B cell (primary cell): ENCODE measurements at places on chromosomes 13 and 19. TPM values are rescaled to one million over a fixed set of nuclear protein-coding genes. Genes with fewer than 3 reads are reported as not detected.

SIPA1L3 gene
- total RNA-seq = 290 and 295 TPM in 2 replicates

ERICH4 gene
- total RNA-seq = not detected in 2 replicates

TTC9B gene
- not detected in 2 replicates for total RNA-seq

SPINT2 gene
- total RNA-seq = 70.0 and 78.5 TPM in 2 replicates

ZNF844 gene
- total RNA-seq = 33.7 and 36.4 TPM in 2 replicates

MTUS2 gene
- not detected in 2 replicates for total RNA-seq

DNA sequence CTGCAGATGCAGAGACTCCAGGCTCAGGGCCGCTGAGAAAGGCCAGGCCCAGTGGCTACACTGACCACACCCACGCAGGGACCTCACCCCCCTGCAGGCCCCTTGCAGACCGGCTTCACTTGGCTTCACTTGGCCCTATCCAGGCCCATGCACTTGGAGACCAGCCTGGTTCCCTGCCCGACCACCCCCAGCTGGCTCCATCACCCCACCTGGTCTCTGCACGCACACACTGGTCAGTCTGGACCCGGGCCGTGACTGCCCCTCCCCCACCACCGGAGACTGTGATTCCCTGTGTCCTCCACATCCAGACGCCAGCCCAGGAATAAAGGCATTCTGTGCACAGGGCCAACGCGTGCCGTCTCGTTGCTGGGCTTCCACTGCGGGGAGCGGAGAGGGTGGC is 4.9 kb upstream of the EBI3 start:
- peaks cover 24% of the 10 kb centered on the region for H3K4me1 ChIP-seq
- H3K27me3 ChIP-seq = no peaks in the 10 kb centered on the region
- H3K36me3 ChIP-seq = no peaks in the 10 kb centered on the region
- no peak overlapping the region for H3K4me3 ChIP-seq

GRCh38 chr19:46385636-46386035 is 27.7 kb downstream of the CCDC8 start:
- H3K4me3 ChIP-seq = no peak overlapping the region
- no peak for DNase-seq
- H3K36me3 ChIP-seq = peaks cover 77% of the 10 kb centered on the region
- no peaks in the 10 kb centered on the region for H3K27me3 ChIP-seq
- no peak overlapping the region for H3K27ac ChIP-seq

DNA sequence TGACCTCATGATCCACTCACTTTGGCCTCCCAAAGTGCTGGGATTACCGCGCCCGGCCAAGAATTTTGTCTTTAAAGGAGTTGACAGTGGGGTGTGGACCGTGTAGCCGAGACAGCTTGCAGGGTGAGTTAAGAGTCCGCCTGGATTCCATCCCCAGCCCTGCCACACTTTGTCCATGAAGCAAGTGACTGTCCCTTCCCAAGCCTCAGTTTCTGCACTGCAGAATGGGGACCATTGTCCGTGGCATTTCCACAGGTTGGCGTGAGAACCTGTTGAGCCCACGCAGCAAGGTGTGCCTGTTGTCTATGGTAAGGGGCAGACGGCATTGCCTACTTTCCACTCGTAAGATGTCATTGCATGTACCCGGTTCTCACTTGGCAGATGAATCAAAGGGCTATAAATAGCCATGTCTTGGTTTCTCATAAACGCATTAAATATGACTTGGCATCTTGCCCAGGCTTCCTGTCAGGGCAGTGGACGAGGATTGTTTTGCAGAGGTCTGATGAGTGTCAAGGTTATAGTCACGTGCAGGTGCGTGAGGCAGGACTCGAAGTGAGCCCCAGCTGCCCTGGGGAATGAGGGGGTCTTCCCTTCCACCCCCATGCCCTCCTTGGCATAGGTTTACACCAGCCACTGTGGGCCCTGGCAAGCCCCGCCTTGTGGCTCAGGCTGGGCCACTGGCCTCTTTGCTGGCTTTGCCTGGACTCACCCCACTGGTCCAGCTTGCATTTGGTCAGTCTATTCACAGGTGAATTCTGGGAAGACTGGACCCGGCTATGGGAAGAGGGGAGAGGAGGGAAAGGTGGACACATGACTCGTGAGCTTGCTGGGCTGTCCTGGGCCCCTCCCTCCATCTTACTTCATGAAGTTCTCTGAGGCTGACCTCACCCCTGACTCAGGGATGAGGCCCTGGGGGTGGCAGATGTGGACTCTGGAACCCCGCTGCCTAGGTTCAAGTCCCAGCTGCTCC is 14.6 kb downstream of the FAM187B start:
- H3K36me3 ChIP-seq = no peaks in the 10 kb centered on the region
- peak overlapping the region; percentile 99 for H3K27ac ChIP-seq
- H3K27me3 ChIP-seq = no peaks in the 10 kb centered on the region
- H3K4me3 ChIP-seq = peak overlapping the region; percentile 28
- H3K4me1 ChIP-seq = peaks cover 78% of the 10 kb centered on the region

DNA sequence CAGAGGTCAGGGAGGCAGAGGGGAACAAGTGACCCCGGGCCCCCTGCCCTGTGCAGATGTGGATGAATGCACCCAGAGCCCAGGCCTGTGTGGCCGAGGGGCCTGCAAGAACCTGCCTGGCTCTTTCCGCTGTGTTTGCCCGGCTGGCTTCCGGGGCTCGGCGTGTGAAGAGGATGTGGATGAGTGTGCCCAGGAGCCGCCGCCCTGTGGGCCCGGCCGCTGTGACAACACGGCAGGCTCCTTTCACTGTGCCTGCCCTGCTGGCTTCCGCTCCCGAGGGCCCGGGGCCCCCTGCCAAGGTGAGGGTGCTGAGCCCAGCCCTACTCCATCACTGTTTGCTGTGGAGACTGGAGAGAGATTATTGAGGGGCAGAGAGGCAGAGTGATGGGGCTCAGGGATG is 9.9 kb downstream of the LTBP4 start:
- DNase-seq = peak; percentile 31
- H3K4me1 ChIP-seq = peaks cover 49% of the 10 kb centered on the region
- peak overlapping the region; percentile 83 for H3K27ac ChIP-seq
- no peaks in the 10 kb centered on the region for H3K27me3 ChIP-seq
- no peaks in the 10 kb centered on the region for H3K36me3 ChIP-seq
- H3K4me3 ChIP-seq = no peak overlapping the region

DNA sequence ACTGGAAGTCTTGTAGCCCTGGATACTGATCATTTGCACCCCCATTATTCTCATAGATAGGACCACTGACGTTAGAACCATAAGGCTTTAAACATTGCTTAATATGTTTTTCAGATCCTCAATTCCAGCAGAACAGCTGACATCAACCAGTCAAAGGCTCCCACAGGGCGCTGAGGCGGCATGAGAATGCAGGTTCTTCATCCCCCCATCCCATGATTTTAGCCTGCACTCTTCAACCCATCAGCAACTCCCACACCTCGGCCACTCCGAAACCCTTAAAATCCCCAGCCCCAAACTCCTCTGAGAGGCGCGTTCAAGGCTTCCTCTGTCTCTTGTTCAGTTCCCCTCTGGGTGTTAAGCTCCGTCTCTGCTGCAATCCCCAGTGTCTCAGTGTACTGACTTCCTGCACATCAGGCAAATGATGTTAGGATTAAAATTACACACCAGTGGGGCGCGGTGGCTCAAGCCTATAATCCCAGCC is 24.3 kb upstream of the LAMP1 start:
- H3K27me3 ChIP-seq = no peaks in the 10 kb centered on the region
- no peak overlapping the region for H3K4me3 ChIP-seq
- no peaks in the 10 kb centered on the region for H3K4me1 ChIP-seq
- DNase-seq = no peak
- no peak overlapping the region for H3K27ac ChIP-seq

DNA sequence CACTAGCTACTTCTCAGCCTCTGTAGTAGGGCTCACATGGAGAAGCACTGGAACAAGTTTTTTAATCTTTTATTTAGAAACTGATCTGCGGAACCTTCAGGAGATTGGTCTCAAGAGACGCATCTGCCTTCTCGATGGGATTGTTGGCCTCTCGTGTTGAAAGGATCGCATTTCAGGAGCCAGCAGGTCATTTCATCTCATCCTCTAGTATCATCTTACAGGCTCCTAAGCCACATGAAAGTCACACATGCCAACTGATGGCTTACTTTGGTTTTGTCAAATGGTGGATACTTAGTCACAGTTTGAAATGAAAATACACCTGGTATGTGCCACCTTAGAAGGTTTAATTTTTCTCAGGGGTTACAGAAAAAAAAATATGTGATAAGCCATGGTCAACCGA is 1703.6 kb downstream of the EFNB2 start:
- no peaks in the 10 kb centered on the region for H3K4me1 ChIP-seq
- no peaks in the 10 kb centered on the region for H3K36me3 ChIP-seq
- H3K27me3 ChIP-seq = no peaks in the 10 kb centered on the region

DNA sequence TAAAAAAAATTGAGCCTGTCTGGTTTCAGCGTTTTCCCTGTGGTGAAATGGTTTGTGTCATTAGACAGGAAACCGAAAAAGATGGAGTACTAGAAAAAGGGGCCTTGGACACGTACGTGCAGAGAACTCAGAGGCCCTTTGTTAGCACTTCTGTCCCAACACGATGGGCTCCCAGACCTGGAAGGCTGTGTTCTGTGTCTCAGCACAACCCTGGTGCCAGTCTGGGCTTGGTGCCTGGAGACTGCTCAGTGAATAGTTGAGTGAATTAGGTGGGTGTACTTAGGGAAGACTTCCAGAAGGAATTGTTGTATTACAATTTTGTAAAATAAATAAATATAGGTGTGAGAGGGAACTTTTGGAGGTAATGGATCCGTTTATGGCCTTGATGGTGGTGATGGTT is 8.7 kb downstream of the ZNF71 start:
- H3K36me3 ChIP-seq = peaks cover 22% of the 10 kb centered on the region
- H3K27me3 ChIP-seq = no peaks in the 10 kb centered on the region
- DNase-seq = no peak
- no peak overlapping the region for H3K27ac ChIP-seq
- no peaks in the 10 kb centered on the region for H3K4me1 ChIP-seq

DNA sequence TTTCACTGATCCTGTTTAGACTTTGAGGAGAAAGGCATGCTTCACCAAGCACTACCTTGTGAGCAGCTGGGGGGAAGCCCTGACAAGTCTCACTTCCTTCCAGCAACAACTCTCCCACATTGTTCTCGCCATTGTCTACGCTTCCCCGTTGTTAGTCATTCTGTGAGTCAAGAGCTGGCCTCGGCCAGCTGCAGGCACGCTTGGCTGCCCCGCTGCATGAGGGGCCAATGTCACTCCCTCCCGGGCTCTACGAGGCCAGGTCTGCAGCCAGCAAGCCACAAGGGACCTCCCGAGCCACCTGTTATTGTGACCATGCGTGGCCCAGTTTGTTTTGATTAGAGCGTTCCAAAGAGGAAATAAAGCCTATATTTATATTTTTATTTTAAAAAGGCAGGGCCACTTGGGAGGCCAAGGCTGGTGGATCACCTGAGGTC is 220.9 kb downstream of the FOXO1 start:
- H3K4me3 ChIP-seq = no peak overlapping the region
- no peaks in the 10 kb centered on the region for H3K27me3 ChIP-seq

DNA sequence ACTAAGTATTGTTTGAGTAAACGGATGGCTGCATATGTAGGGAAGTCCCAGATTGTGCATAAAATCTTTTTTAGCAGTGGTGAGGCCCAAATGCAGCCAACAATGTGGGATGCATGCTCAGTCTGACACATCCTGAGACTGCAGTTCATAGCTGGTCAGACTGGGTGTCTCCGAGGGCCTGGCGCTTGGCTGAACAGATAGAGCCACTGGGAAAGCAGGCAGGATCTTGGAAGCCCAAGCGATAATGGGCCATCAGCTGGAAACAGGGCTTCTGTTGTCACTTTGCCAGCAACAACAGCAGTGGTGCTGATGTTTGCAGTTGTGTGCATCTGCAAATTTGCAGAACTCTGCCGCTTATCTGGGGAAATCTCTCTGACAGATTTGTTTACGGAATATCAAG is 36.1 kb downstream of the MTUS2 start:
- H3K36me3 ChIP-seq = no peaks in the 10 kb centered on the region
- H3K4me3 ChIP-seq = no peak overlapping the region
- no peak for DNase-seq
- H3K27me3 ChIP-seq = peaks cover 6% of the 10 kb centered on the region
- H3K4me1 ChIP-seq = peaks cover under 1% of the 10 kb centered on the region

- H3K27ac ChIP-seq = no peak overlapping the region
- H3K4me3 ChIP-seq = no peak overlapping the region
- H3K36me3 ChIP-seq = no peaks in the 10 kb centered on the region
- H3K27me3 ChIP-seq = no peaks in the 10 kb centered on the region
Observed at GRCh38 chr19:49515767-49516166, 3.3 kb downstream of the FCGRT start.

DNA sequence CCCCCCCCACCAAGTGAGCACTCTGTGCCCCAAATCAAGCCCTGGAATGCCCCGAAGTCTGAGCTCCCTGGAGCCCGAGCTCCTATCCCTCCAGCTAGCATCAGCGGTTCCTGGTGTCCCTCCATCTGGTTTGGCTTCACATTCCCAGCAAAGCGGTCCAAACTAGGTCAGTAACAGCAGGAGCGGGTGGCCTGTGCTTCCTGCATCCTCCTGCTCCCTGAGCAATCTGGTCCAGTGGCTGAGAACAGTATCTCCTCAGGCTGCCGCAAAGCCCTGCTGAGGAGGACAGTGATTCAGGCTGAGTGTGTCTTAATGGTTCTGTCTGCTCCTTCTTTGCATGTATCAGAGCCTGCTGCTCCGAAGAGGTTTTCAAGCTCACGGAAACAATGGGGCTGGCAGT is 25.9 kb downstream of the RASL11A start:
- no peaks in the 10 kb centered on the region for H3K27me3 ChIP-seq
- no peaks in the 10 kb centered on the region for H3K36me3 ChIP-seq

DNA sequence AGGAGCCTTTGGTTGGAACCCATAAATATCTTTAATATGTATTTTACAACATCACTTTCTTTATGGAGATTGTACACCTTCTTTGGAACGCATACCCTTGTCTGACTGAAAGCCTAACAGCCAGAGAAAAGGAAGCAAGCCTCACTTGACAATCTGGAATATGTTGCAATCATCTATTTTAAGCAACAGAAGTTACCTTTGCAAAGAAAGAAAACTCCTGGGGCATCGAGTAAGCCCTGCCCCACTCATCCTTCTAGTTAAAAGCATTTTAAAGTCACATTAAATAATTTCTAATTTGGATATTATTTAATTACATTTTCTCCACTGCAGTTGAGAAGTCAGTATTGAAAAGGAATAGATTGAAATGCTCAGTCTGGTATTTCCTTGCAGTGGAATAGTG is 542.7 kb downstream of the MYO16 start:
- H3K4me3 ChIP-seq = no peak overlapping the region
- H3K27ac ChIP-seq = no peak overlapping the region
- H3K36me3 ChIP-seq = no peaks in the 10 kb centered on the region
- no peaks in the 10 kb centered on the region for H3K4me1 ChIP-seq
- H3K27me3 ChIP-seq = no peaks in the 10 kb centered on the region

- no peak overlapping the region for H3K27ac ChIP-seq
- H3K4me3 ChIP-seq = no peak overlapping the region
- peaks cover 8% of the 10 kb centered on the region for H3K4me1 ChIP-seq
- H3K27me3 ChIP-seq = no peaks in the 10 kb centered on the region
- DNase-seq = no peak
Observed at GRCh38 chr19:46904114-46905060, 43.6 kb downstream of the ARHGAP35 start.

DNA sequence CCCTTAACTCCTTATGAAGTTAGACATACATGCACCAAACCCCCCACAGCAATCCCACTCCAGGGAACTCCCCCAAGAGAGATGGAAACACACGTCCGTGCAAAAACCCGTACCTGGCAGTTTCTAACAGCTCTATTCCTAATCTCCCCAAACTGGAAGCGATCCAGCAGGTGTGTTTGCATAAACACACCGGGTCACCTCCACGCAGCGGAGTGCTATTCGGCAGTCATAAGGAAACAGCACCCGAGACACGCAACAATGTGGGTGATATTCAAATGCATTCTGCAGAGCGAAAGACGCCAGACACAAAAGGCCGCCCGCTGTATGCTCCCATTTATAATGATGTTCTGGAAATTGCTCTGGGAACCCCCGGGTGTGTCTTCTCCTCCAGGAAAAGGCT is 6.8 kb upstream of the ZNRF4 start:
- no peak overlapping the region for H3K4me3 ChIP-seq
- H3K27me3 ChIP-seq = no peaks in the 10 kb centered on the region
- H3K4me1 ChIP-seq = no peaks in the 10 kb centered on the region
- no peak overlapping the region for H3K27ac ChIP-seq
- DNase-seq = no peak
- H3K36me3 ChIP-seq = no peaks in the 10 kb centered on the region
